ENCODE measurements at places on chromosomes 6 and 20.

- no peak for DNase-seq
These were observed 309.9 kb upstream of the CDYL start for GRCh38 chr6:4466261-4466660.

DNA sequence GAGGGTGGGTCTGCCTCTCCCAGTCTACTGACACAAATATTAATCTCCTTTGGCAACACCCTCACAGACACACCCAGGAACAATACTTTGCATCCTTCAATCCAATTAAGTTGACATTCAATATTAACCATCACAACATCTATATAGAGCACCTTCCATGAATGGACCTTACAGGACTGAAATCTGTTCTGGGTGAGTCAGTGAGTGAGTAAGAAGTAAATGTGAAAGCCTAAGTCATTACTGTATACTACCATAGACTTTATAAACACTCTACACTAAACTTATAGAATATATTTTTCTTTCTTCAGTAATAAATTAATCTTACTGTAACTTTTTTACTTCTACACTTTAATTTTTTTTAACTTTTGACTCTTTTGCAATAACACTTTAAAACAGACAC lies 993.8 kb upstream of the MAP3K7 start:
- DNase-seq = no peak

GRCh38 chr20:39103732-39104131 lies 141.6 kb downstream of the DHX35 start:
- DNase-seq = peak; percentile 29

- no peak for DNase-seq
These were observed 12.8 kb downstream of the NFATC2 start for GRCh38 chr20:51529758-51530157.

DNA sequence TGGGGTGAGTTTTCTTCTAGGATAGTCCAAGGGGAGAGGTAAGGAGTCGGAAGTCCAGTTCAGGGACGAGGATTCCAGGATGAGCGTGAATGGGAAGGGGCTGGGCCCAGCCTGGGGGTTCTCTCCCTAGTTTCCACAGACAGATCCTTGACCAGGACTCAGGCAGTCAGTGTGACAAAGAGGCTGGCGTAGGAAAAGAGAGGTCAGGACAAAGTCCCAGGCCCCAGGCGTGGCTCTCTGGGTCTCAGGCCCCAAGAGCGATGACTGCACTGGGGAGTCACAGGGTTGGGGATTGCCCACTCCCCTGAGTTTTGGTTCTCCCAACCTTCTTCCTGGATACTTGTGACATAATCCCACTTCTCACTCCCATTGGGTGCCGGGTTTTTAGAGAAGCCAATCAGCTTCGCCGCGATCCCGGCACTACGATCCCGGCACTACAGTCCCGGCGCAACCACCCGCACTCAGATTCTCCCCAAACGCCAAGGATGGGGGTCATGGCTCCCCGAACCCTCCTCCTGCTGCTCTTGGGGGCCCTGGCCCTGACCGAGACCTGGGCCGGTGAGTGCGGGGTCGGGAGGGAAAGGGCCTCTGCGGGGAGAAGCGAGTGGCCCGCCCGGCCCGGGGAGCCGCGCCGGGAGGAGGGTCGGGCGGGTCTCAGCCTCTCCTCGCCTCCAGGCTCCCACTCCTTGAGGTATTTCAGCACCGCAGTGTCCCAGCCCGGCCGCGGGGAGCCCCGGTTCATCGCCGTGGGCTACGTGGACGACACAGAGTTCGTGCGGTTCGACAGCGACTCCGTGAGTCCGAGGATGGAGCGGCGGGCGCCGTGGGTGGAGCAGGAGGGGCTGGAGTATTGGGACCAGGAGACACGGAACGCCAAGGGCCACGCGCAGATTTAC lies 46.2 kb upstream of the TRIM26 start:
- DNase-seq = peak; percentile 92

DNA sequence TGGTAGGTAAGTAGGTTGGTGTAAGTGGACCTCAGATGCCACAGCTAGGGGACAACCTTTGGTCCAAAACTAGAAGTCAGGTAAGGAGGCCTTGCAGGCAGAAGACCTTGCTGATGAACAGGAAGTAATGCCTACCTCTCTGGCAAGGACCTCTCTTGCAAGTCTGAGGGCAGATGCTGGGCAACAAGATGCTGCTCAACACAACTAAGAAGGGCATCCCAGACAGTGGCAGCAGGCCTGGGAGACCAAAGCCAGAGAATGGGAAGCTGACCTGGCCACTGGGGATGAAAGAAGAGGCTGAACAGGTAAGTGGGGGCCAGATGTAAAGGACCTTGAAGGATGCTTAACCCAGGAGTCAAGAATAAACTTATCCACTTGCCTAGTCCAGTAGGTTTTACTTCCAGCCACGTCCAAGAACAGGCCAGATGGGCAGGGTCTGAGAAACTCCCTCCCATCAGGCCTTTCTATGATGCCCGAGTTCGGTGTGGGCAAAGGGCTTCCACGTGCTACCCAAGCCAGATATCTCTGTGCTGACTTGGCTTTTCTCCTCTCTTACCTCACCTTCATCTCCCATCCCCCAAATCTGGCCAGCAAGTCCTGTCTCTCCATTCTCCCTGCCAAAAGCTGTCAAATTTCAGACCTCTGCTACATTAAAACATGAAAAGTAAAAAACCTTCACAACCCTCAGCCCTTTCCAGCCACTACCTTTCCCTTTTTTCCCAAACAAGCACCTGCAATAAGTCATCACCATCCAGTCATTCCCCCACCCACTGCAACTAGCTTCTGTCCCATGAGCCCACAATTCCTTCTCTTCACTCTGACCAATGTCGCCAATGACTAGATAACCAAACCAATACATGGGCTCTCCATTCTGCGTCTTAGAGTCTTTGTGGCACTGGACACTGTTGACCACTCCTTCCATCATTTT lies 11.5 kb upstream of the PLCG1 start:
- DNase-seq = no peak

- no peak for DNase-seq
These were observed 91.8 kb downstream of the REPS1 start for GRCh38 chr6:138896104-138896756.

GRCh38 chr6:170129691-170130171 lies 161.1 kb downstream of the DLL1 start:
- DNase-seq = peak; percentile 29

DNA sequence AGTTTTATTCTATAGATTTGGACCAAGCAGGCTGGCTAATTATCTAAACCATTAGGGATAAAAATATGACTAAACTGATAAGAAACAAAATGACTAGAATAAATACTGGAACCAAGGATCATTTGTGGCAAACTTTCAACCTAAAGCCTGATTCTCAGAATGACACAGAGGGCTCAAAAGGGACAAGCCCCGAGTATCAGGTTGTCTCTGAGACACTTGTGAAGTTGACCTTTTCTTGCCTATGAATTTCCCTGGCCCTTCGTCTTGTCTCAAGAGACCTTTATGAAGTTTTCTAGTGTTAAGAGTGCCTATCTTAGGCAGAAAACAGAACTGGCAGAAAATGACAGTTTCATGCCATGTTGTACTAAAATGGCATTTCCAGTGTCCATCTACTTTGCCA lies 68.3 kb downstream of the IMPG1 start:
- DNase-seq = no peak

DNA sequence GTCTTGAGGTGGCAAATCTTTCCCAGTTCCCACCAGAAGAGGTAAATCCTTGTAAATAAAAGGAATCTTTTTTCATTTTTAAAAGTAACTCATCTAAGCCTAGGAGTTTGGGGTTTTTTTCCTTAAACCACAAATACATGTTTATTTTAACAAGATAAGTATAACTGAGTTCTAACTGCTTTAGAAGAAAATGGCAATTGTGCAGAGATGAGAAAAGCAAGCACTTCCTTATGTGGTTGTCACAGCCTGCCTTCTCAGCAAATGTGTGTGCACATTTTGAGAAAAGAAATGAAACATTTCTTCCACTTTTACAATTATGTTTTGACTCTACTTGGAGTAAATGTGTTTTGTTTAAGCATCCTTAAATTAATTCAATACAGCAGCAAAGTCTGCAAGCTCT lies 17.7 kb downstream of the HCK start:
- no peak for DNase-seq

DNA sequence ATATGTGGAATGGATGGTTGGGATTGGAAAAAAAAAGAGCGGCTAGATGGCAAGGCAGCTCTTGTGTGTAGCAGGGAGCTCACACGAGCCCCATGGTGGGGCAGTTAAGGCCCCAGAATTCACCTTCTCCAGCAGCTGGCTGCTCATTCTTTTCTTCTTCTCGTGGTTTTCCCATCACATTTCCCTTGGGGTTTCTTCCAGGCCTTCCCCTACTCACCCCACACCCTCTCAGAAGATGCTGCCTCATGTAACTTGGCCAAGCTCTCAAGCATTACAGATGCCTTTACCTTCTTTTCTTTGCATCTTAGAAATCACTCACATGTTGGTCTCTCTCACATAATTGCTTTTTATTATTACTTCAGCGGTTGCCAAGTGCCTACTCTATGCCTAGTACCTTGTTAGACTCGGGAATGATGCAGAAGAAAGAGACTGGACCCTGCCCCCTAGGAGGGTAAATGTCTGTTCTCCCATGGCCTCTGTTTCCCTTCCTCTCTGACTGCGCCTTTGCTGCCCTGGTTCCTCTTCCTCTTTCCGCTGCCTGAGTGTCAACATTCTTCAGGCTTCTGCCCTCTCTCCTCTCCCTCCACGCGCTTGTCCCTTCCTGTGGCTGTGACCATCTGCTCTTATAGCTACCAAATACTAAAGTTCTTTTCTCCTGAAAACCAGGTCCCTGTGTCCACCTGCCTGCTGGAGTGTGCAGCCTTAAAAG lies 28.6 kb downstream of the PPARD start:
- DNase-seq = peak; percentile 88

DNA sequence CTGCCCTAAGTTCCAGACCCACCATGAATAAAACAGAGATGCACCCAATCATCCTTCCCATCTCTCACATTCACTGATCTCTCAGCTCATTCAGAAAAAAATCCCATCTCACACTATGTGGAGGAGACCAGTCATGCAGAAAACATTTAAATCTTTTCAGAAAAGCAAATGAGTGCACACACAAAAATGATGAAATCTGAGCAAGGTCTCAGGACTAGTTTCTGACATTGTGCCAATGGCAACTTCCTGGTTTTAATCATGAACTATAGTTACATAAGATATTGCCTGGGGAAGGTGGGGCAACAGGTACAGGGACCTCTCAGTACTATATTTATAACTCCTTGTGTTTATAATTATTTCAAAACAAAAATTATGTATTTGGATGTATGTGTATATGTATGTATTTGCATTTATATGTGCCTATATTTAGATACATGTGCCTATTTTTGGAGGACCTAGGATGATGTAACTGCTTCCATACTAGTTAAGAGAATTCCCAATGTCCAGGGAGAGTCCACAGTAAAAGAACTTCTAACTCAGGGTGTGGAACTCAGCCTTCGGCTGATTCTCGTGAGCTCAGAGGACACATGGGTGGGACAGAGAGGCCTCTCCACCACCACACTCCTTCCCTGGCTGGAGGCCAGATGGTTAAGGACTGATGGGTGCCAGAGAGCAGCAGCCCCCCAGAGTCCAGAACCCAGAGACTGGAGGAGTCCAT lies 71.7 kb upstream of the MAP3K4 start:
- DNase-seq = peak; percentile 93

- DNase-seq = no peak
These were observed 22.8 kb upstream of the SCGN start for GRCh38 chr6:25629198-25629576.

DNA sequence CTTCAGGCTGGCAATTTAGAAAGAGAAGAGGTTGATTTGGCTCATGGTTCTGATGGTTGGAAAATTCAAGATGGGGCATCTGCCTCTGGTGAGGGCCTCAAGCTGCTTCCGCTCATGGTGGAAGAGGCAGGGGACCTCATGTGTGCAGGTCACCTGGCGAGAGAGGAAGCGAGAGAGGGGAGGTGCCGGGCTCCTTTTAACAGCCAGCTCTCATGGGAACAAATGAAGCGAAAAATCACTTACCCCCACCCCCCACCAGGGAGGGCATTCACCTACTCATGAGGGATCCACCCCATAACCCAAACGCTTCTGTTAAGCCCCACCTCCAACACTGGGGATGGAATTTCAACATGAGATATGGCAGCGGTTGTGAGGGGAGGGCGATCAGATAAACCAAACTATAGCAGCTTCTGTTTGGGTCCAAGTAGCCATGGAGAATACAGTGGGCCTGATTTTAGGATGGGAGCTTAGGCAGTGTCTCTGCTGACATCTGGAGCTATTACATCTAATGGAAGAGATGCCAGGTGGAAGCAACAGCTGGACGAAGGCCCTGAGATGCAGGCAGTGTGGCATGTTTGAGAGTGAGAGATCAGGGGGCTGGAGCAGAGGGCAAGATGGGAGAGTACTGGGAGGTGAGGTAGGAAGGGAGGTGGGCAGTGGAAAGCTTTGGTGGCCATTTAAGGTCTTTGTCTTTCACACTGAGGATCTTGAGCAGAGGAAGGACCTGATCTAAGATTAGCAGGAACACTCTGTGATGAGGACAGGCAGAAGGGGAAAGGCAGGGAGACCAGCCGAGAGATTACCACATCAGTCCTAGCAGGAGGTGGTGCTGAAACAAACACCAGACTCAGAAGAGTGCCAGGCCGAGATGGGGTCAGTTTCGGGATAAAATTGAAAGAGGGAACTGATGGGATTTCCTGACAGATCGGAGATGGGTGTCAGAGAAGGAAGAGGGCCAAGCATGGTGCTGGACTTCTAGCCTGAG lies 161.8 kb downstream of the NFATC2 start:
- no peak for DNase-seq

- DNase-seq = no peak
These were observed 255.6 kb downstream of the PREX1 start for GRCh38 chr20:48571949-48572847.

DNA sequence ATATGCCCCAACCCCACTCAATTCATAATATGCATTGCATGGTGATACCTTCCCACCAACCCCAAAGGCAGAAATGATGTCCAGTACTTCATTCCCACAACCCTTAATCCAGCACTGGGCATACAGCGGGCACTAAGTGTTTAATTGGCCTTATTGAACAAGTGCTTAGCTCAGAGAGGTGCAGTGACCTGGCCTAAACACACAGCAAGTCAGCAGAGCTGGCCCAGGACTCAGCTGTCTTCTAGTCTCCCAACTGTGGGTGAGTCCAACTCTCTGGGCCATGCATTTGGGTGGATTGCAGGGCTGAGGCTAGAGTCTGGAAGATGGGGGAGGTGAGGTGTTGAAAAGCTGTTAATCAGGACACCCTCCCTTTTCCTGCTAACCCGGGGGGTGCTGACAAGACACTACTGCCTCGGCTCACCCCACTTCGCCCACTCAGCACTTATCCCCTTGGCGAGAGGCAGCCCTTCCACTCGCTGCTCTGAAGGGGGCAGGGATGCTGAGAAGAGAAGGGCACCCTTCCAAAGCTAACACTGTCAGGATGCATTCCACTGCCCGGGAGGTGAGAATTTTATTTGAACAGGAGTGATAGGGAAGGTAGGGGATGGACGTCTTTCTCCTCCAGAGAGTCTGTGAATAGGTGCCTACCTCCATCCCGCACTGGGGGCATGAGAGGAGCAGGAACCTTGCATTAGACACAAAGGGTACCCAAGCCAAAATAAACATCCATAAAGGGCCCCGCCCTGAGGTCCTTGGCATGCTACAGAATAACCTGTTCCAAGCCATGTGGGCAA lies 14.2 kb downstream of the KCNK5 start:
- no peak for DNase-seq

GRCh38 chr6:47129129-47129528 lies 87.0 kb upstream of the ADGRF1 start:
- DNase-seq = no peak
